Mammary microvascular endothelial cell (primary cell): ENCODE measurements at places on chromosomes 16 and 17. TPM values are rescaled to one million over a fixed set of nuclear protein-coding genes. Genes with fewer than 3 reads are reported as not detected.

The HOXB13 gene
- total RNA-seq, result not detected in 2 replicates

The TGFB1I1 gene
- 78.3 and 96.0 TPM in 2 replicates for total RNA-seq

The CYBC1 gene
- 43.4 and 50.3 TPM in 2 replicates for total RNA-seq

The ITGA2B gene
- 0.39 TPM in 1 of 2 replicates, not detected in the other for total RNA-seq

The DPEP2 gene
- 0.05 TPM in 1 of 2 replicates, not detected in the other for total RNA-seq
